Chondrocyte (in vitro differentiated cells): ENCODE measurements at places on chromosomes 4 and X. TPM values are rescaled to one million over a fixed set of nuclear protein-coding genes. Genes with fewer than 3 reads are reported as not detected.

- no peaks in the 10 kb centered on the region for H3K36me3 ChIP-seq
- H3K27me3 ChIP-seq = peaks cover 2% of the 10 kb centered on the region
- no peak for DNase-seq
- H3K27ac ChIP-seq = no peak overlapping the region
These were observed 502.3 kb upstream of the DIAPH2 start for GRCh38 chrX:96182366-96182765.

GRCh38 chr4:99082192-99082591 lies 6.4 kb downstream of the ADH5 start:
- H3K4me3 ChIP-seq = no peak overlapping the region
- H3K4me1 ChIP-seq = peaks cover 24% of the 10 kb centered on the region
- H3K27ac ChIP-seq = no peak overlapping the region
- DNase-seq = no peak
- no peaks in the 10 kb centered on the region for H3K27me3 ChIP-seq

GRCh38 chr4:52937829-52938228 lies 75.7 kb downstream of the RASL11B start:
- H3K36me3 ChIP-seq = peaks cover 3% of the 10 kb centered on the region
- no peak for DNase-seq
- H3K4me3 ChIP-seq = no peak overlapping the region
- peaks cover 6% of the 10 kb centered on the region for H3K4me1 ChIP-seq
- no peak overlapping the region for H3K27ac ChIP-seq

GRCh38 chrX:1164322-1165288 lies 47.8 kb downstream of the CRLF2 start:
- no peaks in the 10 kb centered on the region for H3K36me3 ChIP-seq
- no peak for DNase-seq
- H3K4me3 ChIP-seq = no peak overlapping the region

DNA sequence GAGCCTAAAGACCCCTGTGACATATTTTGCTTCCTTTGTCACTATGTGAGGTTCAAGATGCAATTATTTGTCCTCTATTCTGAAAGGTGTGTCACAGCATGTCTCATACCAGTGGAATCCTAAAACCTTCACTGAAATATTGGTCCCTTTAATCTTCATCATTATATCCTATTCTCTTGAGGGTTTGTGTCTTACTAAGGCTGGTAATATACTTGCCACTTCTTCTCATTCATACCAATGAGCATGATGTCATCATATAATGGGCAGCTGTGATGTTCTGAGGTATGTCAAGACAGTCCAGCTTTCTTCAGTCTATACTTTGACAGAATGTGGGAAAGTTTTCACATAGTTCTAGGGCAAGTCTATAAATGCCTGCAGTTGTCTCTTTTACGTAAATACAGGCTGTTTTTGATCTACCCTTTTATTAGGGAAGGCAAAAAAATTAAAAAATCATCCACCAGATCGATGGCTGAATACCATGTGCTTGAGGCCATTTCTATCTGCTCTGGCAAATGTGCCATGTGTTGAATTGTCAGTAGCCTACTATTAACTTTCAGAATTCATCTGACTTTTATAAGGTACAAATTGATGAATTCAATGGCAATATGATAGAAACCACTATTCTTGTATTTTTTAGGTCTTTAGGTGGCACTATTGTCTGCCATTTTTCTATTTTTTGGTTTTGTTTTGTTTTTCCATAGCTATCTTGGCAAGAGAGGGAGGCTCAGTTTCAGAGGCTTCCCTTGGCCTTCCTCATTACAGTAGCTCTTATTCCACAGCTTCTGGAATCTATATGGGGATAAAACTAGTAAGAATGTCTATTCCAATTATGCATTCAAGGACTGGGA lies 209.0 kb downstream of the PPARGC1A start:
- H3K27me3 ChIP-seq = peaks cover 5% of the 10 kb centered on the region
- H3K27ac ChIP-seq = no peak overlapping the region
- peaks cover 13% of the 10 kb centered on the region for H3K4me1 ChIP-seq
- DNase-seq = no peak
- no peaks in the 10 kb centered on the region for H3K36me3 ChIP-seq
- H3K4me3 ChIP-seq = no peak overlapping the region

- H3K4me1 ChIP-seq = no peaks in the 10 kb centered on the region
- no peak for DNase-seq
- no peak overlapping the region for H3K27ac ChIP-seq
- H3K4me3 ChIP-seq = no peak overlapping the region
- H3K27me3 ChIP-seq = peaks cover 2% of the 10 kb centered on the region
These were observed 138.9 kb upstream of the PTCHD1 start for GRCh38 chrX:23195761-23196160.

- DNase-seq = no peak
- H3K4me1 ChIP-seq = peaks cover 5% of the 10 kb centered on the region
These were observed at the start of gene HTRA3 for GRCh38 chr4:8269535-8270417. HTRA3 (plus strand) TSS chr4:8269754; CDS start chr4:8269969, 215 bp downstream.

GRCh38 chr4:78584863-78585547 lies 33.4 kb downstream of the ANXA3 start:
- no peak overlapping the region for H3K4me3 ChIP-seq
- H3K27me3 ChIP-seq = no peaks in the 10 kb centered on the region
- DNase-seq = no peak
- H3K27ac ChIP-seq = no peak overlapping the region
- peaks cover 9% of the 10 kb centered on the region for H3K36me3 ChIP-seq

GRCh38 chr4:28373601-28374000 lies 1513.0 kb downstream of the STIM2 start:
- H3K27me3 ChIP-seq = no peaks in the 10 kb centered on the region
- peaks cover 4% of the 10 kb centered on the region for H3K36me3 ChIP-seq
- no peak overlapping the region for H3K4me3 ChIP-seq
- H3K27ac ChIP-seq = no peak overlapping the region
- H3K4me1 ChIP-seq = peaks cover 5% of the 10 kb centered on the region
- DNase-seq = no peak

- H3K27me3 ChIP-seq = no peaks in the 10 kb centered on the region
- H3K36me3 ChIP-seq = no peaks in the 10 kb centered on the region
- no peak overlapping the region for H3K27ac ChIP-seq
These were observed 24.8 kb downstream of the NHSL2 start for GRCh38 chrX:71935476-71935875.

DNA sequence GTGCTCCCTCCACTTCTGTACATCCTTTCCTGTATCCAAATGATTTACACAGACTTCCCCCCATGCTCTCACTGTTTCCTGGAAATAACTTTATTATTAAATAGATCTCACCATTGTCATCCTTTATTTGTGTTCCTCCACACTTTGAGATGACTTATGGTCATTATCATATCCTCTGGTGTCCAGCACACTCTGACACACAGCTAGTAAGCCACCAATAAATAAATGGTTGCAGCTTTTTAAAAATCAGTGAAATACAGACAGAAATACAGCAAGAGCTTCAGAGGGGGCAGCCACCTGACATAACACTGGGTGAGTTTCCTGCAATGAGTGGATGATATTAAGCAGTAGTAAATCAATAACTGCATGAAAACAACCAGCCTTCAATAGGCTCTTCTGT lies 2036.4 kb upstream of the AGA start:
- no peaks in the 10 kb centered on the region for H3K36me3 ChIP-seq
- H3K27ac ChIP-seq = no peak overlapping the region
- H3K4me1 ChIP-seq = no peaks in the 10 kb centered on the region
- no peaks in the 10 kb centered on the region for H3K27me3 ChIP-seq

DNA sequence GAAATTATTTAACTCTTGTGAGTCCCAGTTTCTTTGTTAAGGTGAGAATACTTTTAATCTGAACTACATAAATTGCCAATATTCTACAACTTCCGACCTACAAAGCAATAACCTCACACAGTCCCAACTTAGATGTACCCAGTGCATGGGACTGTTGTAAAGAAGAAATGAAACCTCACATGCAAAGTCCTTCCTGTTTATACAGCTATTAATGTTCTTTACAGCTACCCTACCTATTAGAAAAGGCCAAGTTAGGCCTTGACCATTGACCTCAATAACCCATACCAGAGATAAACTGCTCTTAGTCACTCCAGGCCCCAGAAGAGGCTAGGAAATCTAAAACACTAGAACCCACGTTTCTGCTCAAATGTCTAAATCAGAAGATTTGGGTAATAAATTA lies 920.1 kb upstream of the TENM3 start:
- DNase-seq = no peak
- no peaks in the 10 kb centered on the region for H3K27me3 ChIP-seq
- no peaks in the 10 kb centered on the region for H3K36me3 ChIP-seq

- no peaks in the 10 kb centered on the region for H3K36me3 ChIP-seq
- no peaks in the 10 kb centered on the region for H3K4me1 ChIP-seq
- DNase-seq = no peak
- peaks cover 6% of the 10 kb centered on the region for H3K27me3 ChIP-seq
- H3K4me3 ChIP-seq = no peak overlapping the region
These were observed 2534.9 kb downstream of the PCDH7 start for GRCh38 chr4:33255094-33255493.

- H3K4me3 ChIP-seq = no peak overlapping the region
- DNase-seq = no peak
- peaks cover 28% of the 10 kb centered on the region for H3K27me3 ChIP-seq
These were observed 607.5 kb downstream of the PACRGL start for GRCh38 chr4:21307709-21308108.

DNA sequence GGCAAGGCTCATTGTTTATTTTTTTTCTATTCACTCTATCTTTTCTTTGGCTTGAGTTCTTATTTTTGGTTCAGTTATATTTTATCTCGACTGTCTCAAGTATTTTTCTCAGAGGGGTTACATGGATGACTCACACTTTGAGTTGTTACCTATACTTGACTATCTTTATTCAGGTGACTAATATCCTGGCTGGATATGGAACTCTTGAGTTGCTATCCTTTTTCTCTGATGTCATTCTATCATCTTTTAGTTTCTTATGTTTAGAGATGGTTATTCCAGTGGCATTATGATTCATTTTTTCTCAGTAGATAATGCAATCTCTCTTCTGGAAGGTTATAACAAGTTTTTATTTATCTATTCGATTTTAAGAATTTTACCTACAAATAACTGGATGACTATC lies 117.9 kb downstream of the COX18 start:
- DNase-seq = no peak
- peaks cover 2% of the 10 kb centered on the region for H3K36me3 ChIP-seq
- H3K4me3 ChIP-seq = no peak overlapping the region
- no peak overlapping the region for H3K27ac ChIP-seq
- H3K4me1 ChIP-seq = peaks cover 12% of the 10 kb centered on the region
- H3K27me3 ChIP-seq = peaks cover 2% of the 10 kb centered on the region

DNA sequence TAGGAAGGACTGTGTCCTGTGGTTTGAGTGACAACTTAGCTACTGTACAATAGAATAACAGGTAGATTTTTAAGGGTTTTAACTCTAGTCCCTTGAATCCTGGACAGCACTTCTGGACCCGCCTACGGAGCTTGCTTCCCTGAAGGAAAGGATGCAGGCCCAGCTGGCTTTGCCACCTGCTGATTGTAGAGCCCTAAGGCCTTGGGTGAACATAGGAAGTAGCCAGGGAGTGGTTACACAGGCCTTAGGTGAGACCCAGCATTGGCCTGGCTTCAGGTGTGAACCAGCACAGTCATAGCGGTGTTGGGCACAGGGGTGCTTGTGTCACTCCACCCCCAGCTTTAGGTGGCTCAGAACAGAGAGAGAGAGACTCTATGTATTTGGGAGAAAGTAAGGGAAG lies 413.5 kb downstream of the GRIA2 start:
- H3K4me3 ChIP-seq = no peak overlapping the region
- H3K27me3 ChIP-seq = peaks cover 2% of the 10 kb centered on the region
- no peak overlapping the region for H3K27ac ChIP-seq
- H3K4me1 ChIP-seq = no peaks in the 10 kb centered on the region
- no peak for DNase-seq
- peaks cover 2% of the 10 kb centered on the region for H3K36me3 ChIP-seq

Gene NEUROG2
- total RNA-seq = not detected in 3 replicates

Gene GAGE13
- not detected in 3 replicates for total RNA-seq

Gene STAP1
- not detected in 3 replicates for total RNA-seq

Gene IL3RA
- 0.23 to 0.47 TPM in 2 of 3 replicates, not detected in the other for total RNA-seq

Gene CXCL3
- total RNA-seq = 0.20 TPM in 1 of 3 replicates, not detected in the others

Gene MUC7
- not detected in 3 replicates for total RNA-seq

Gene SMARCA1
- total RNA-seq = 123 to 126 TPM (median 123 TPM) in 3 replicates
